KBM-7 (cell line): ENCODE measurements at places on chromosomes 1 and 21.

DNA sequence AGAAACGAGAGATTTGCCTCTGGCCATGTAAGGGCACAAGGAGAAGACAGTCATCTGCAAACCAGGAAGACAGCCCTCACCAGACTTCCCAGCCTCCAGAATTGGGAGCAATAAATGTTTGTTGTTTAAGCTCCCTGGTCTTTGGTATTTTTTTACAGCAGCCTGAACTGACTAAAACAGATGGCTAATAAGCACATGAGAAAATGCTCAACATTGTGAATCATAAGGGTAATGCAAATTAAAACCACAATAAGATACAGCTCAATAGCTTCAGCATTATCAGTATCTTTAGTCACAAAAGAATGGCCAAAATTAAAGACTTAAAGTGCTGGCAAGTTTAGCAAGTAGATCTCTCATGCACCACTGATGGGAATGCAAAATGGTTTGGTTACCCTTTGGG lies 11.7 kb downstream of the UBE2G2 start:
- DNase-seq = no peak

- no peak for DNase-seq
These were observed 34.5 kb downstream of the CTNNBIP1 start for GRCh38 chr1:9875636-9876000.

- DNase-seq = no peak
These were observed 159.4 kb upstream of the ATP1B1 start for GRCh38 chr1:168947041-168947440.

DNA sequence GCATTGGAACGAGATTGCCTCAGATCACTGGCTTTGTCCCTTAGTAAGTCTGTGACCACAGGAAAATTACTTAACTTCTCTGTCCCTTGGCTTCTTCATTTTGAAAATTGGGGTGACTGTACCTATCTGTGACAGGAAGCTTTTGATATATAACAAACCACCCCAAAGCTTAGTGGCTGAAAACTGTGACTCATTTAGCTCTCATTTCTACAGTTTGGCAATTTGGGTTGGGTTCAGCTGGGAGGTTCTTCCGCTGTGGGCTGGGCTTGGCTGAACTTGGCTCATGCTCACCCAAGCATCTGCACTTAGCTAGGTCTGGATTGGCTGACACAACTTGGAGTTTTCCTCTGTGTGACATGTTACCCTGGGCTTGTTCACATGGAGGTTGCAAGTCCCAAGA lies 14.0 kb downstream of the C1orf94 start:
- DNase-seq = no peak

- peak; percentile 69 for DNase-seq
These were observed 51.0 kb downstream of the GADD45A start for GRCh38 chr1:67735806-67736627.

DNA sequence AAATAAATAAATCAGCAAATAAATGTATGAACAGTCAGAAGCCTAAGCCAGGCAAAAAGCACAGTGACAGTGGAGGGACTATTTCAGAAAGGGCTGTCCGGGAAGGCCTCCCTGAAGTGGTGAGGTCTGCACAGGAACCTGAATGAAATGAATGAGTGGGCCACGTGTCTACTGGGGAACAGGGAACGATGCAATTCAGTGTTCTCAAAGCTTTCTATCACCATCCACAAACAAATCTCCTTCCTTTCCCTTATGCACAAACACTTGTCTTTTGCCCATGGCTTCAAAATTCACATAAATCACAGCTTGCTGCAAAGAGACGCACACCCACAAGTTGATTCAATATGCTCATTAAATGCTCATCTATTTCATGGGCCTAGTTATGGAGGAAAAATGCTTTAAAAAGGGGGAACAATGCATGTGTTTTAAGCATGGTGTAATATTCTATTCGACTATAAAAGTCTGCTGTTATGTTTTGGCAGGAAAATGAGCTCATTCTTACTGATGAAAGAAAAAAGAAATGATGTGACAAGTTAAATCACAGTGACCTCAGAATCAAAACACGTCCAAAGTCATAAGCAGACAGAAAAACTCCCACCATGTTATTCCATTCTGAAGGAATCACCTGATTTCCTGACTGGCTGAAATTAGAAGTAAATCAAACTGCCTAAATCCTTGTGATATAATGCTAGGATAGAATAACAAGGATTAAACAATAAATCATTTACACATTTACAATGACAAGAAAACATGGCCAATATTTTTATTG lies 21.6 kb downstream of the URB1 start:
- no peak for DNase-seq
